Left colon (tissue), 2 donors: ENCODE measurements at places on chromosomes 12 and 14. TPM values are rescaled to one million over a fixed set of nuclear protein-coding genes. Genes with fewer than 3 reads are reported as not detected.

The RNU4-1 gene
- 2,546 TPM for total RNA-seq

GRCh38 chr14:89041257-89041582 lies 216.8 kb downstream of the TTC8 start:
- peak; percentile 46 for DNase-seq

GRCh38 chr12:84150201-84150600 lies 762.4 kb downstream of the SLC6A15 start:
- DNase-seq = no peak

The GPR132 gene
- 0.73 TPM for total RNA-seq

The CCDC59 gene
- 22.7 TPM for total RNA-seq

- no peak for DNase-seq
Observed at GRCh38 chr12:1283316-1283715, 292.3 kb downstream of the ERC1 start.

The LPAR5 gene
- 25.6 TPM for total RNA-seq

The IL31 gene
- total RNA-seq = not detected

DNA sequence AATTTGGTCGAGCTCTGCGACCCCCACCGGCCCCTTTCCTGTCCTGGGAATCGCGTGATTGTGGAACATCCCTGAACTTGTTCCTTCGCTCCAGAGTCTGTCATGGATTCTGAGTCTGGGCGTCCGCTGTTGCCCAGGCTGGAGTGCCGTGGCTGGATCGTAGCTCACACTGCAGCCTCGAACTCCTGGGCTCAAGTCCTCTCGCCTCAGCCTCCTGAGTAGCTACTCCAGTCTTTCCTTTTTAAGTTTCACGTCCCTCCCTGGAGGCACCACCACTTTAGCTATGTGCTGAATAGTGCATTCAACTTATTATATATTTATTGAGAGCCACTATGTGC lies 698 bp downstream of the ACOT6 start:
- no peak for DNase-seq
